WTC11 (cell line): ENCODE measurements at places on chromosomes 3 and 15.
A peak's percentile ranks its signal among the peaks of the same experiment; 100 is the strongest.

GRCh38 chr3:18402239-18402799 is 22.8 kb downstream of the SATB1 start:
- DNase-seq = no peak

- no peak for DNase-seq
Measured at GRCh38 chr15:59119625-59120024, 14.7 kb downstream of the CCNB2 start.

DNA sequence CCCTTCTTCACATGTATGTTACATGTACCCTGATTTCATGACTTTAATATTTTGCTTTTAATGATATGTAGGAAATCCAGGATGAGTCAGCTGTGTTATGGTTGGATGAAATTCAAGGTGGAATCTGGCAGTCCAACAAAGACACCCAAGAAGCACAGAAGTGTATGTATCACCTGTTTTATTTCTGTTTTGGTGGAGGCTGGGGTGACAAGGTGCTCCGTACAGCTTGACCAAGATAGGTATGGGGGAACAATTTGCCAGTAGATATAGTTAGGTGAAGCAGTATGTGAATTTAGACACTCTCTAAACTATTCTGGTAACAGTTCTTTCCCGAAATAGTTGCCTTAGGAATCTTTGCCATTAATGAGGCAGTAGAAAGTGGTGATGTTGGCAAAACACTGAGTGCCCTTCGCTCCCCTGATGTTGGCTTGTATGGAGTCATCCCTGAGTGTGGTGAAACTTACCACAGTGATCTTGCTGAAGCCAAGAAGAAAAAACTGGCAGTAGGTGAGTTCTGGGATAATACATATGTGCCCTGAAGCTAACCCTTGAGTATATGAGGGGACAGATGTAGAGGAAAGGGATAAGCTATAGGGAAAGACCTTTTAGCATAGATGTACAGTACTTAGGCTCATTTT is 63.7 kb upstream of the CRTC3 start:
- DNase-seq = no peak

DNA sequence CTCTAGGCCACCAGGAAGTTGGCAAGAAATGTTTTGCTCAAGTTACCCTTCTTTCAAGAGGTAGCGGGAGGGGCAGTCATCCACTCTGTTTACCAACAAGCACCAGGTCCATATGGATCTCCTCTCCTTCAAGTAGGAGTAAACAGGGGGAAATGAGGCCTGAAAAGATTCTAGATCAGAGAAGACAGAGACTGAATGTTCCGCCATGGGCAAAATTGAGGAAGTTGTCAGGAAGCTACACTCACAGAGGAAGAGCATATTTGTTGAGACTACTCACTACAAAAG is 81.6 kb downstream of the KLF15 start:
- DNase-seq = no peak

DNA sequence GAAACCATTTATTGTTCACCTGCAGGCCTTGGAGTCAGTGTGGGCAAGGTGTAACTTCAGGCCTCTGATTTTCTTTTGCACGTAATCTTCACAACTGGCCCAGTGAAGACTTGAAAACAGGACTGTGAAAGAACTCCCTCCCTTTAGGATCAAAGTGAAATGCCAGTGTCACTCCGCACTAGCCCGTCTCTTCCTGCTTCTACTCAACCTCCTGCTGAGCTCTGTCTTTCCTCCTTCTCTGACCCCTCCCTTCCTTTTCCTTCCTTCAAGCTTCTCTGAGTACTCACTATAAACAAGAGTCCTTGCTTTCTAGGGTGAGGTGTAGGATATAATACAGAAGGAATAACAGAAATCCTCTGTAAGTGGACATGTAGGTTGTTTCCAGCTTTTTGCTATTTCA is 28.5 kb downstream of the TMEM41A start:
- peak; percentile 20 for DNase-seq

DNA sequence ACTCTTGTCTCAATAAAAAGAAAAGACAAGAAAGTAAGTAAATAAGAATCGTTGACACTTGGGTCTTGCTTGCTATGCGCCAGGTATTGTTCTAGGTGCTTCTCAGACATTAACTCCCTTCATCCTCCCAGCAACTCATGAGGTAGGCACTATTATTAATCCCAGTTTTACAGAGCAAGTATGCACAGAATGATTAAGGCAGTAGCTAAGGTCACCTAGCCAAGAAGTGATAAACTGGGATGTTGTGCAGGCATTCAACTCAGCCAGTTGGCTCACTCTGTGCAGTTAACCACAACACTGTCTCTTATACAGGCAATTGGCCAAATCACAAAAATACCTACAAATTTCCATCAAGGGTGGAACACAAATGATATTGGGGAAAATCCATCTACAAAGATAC is 1.7 kb upstream of the C3orf33 start:
- DNase-seq = no peak

- no peak for DNase-seq
Measured at GRCh38 chr3:151391720-151392119, 7.2 kb upstream of the P2RY12 start.

- no peak for DNase-seq
Measured at GRCh38 chr3:150264561-150265279, 143.4 kb upstream of the TSC22D2 start.

DNA sequence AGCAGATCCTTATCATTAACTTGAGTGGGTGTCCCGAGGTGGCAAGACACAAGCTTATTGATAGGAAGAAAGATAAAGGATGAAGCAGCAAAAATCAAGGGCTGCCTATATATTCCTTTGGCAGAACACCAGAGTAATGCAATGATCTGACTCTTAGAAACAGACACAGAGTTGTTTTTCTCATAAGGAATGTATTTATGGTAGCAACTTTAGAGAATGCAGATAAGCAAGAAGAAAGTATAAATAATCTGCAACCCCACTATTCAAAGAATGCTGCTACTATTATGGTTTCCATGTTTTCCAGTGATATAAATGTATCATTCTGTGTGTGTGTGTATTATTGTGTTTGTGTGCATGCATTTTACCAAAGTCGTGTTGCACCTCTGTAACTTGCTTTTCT is 208.3 kb downstream of the THSD4 start:
- DNase-seq = no peak

DNA sequence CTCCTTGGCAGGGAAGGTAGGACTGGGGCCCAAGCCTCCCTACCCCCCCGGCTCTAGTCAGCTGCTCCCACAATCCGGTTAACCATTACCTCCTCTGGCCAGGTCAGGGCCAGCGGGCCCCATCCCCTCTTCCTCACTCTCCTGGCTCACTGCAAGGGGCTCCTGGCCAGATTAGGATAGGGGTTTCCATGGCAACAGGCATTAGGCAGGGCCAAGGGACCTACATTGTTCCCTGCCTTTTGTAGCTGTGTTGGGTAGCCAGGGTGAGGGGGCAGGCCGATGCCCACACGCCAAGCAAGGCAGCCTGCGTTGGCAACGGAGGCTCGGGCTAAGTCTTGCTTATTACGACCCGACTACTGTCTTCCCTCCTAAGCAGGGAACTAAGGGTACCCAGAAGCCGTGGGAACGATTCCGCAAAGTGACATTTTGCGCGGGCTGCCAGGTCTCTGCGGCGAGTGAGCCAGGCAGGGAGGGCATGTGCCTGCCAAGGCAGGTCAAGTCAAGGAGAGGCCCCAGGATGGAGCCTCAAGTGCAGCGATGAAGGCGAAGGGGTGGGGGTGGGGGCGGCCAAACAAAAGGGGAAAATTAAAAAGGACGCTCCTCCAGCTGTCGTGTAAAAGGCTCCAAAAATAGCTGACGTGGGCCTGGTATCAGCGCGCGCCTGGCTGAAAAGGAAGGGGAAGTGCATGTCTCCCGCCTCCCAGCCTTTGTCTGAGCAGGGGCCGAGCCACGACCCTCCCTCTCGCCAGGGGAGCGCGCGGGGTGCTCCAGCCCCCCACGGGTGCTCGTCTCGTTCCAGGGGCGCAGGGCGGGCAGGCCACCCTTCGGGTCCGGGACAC is 919 bp downstream of the IDH2 start:
- no peak for DNase-seq

- DNase-seq = no peak
Measured at GRCh38 chr3:39082666-39083313, 24.6 kb downstream of the GORASP1 start.

- DNase-seq = no peak
Measured at GRCh38 chr15:43919540-43920253, 92.9 kb downstream of the WDR76 start.

- DNase-seq = peak; percentile 77
Measured at GRCh38 chr3:44554626-44555592, at the start of gene ZKSCAN7. ZKSCAN7 (plus strand) TSS chr3:44555193; CDS start chr3:44557048, 1,855 bp downstream.

GRCh38 chr15:67186688-67187087 is 67.8 kb downstream of the AAGAB start:
- no peak for DNase-seq

- peak; percentile 88 for DNase-seq
Measured at GRCh38 chr15:62847900-62848489, 194.6 kb upstream of the TPM1 start.

DNA sequence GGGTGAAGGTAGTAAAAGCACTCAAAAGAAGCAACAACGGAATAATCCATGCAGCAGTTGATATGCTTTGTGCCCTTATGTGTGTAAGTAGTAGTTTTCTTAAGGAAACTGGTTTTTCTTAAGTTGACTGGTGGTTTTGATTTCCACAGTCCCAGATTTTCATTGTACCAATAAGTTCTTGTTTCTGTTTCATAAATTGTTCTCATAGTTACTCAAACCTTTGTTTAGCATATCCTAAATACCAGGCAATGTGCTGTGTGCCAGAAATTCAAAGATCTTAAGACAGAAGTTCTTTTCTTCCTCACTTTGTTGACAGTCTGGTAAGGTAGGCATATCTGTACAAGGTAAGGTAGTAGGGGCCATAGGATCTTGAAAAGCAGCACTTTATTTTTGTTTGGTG is 40.0 kb downstream of the DNAJC13 start:
- DNase-seq = no peak

- DNase-seq = no peak
Measured at GRCh38 chr15:85477061-85477460, 96.7 kb downstream of the AKAP13 start.

- no peak for DNase-seq
Measured at GRCh38 chr3:188686324-188686723, 485.4 kb upstream of the TPRG1 start.

- peak; percentile 50 for DNase-seq
Measured at GRCh38 chr3:185270262-185270955, 16.6 kb upstream of the EHHADH start.

GRCh38 chr3:146501752-146502151 is 32.4 kb upstream of the PLSCR2 start:
- no peak for DNase-seq

GRCh38 chr3:145681181-145681580 is 479.8 kb downstream of the PLOD2 start:
- no peak for DNase-seq

GRCh38 chr3:136994772-136995516 is 37.2 kb downstream of the IL20RB start:
- no peak for DNase-seq

GRCh38 chr3:112097378-112097777 is 11.2 kb downstream of the C3orf52 start:
- no peak for DNase-seq

DNA sequence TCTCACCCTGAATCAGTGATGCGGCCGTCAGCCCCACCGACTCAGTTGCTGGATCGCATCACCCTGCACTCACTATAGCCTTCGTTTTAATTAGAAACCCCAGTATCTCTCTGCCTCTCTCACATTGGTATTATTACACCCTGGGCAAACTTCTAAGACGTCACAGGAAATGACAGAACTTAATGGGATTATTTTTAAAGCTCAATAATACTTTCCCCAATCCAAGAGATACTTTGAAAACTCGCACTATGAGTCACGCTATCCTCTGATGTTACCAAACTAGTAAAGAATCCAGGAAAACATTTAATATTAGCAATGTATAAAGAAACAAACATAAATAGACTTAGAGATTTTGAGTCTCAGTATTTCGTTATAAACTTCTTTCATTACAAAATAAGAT is 36.6 kb downstream of the RUBCN start:
- no peak for DNase-seq

- no peak for DNase-seq
Measured at GRCh38 chr3:42635111-42635510, 18.4 kb upstream of the ZBTB47 start.

- DNase-seq = no peak
Measured at GRCh38 chr15:63226966-63227401, 37.6 kb downstream of the RAB8B start.

DNA sequence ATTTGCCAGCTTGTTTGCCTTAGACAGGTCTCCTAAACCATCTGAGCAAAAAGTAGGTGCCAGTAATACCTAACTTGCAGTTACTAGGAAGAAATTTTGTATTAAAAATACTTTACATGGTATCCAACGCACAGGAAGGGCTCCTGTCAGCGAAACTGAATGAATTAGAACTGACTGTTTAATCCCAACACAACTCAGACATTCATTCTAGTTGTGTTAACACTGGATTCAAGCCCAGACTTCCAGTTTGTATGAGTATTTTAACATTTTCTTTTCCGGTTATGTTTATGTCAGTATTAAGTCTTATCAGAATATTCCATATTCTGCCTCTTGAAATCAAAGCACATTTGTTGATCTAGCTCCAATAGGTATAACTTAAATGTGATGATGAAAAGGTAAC is 82.0 kb upstream of the SOX2 start:
- DNase-seq = no peak

DNA sequence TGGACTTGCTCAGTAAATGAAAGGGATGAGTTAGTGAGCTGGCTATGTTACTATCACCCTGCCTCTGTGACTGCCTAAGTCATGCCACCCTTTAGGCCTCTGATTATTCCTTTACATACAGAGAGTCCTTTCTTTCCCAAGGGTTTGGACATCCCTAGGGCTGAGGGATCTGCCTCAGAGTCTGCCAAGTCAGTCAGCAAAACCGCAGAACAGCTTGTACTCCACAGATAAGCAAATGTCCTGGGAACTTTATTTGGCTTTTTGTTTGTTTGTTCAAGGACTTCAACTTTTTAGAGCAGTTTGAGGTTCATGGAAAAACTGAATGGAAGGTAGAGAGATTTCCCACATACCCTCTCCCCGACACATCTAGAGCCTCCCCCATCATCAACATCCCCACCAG is 82.6 kb upstream of the TRIM42 start:
- DNase-seq = no peak

DNA sequence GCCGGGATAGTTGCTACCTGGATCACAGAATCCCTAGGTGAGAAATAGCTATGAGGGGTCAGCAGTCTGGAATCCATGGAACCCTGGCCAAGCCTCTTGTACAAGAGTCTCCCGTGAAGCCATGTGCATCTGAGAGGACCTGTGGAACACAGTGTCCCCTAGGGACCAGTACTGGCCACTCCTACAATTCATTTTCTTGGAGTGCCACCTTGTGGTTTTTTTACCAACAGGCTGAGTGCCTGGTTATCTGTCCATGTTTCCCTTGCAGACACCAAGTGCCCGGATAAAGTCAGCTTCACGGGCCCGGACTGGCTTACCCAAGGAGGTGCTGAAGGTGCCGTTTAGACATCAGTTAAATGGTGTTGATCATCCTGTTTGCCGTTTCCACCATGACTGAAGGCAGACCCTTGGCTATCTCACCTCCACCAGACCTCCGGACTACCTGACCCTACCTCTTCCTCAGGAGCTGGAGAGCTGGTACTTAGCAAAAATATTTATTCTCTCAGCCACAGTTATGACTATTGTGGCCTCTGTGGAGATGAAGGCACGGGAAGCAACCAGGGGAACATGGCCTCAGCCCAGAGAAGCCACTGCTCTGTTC is 93.9 kb downstream of the RBPMS2 start:
- peak; percentile 56 for DNase-seq
